CMK (cell line): ENCODE measurements at places on chromosomes 4 and X.

GRCh38 chr4:114494246-114494803 lies 104.3 kb upstream of the UGT8 start:
- no peak for DNase-seq

DNA sequence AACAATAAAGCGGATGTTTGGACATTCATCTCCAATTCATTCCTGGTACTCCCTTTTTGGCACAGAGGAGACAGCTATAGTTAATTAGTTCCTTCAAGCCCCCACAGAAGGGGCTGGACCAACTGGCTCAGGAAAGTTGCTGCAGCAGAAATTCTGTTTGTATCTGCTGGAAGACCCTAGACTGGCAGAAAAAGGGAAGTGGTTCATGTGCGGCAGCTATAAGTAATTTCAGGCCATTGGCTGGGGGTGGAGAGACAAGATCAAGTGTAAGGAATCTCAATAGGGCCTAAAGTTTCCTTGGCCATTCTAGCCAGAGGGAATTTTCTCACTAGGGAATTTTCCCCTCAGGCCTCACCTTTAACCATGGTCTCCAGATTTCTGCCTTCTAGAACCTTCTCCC lies 89.9 kb upstream of the DHX15 start:
- no peak for DNase-seq

- no peak for DNase-seq
Observed at GRCh38 chr4:158129694-158130093, 43.1 kb downstream of the GASK1B start.

- DNase-seq = no peak
Observed at GRCh38 chrX:131650637-131651410, 107.0 kb downstream of the OR13H1 start.

- DNase-seq = no peak
Observed at GRCh38 chr4:19844446-19844845, 407.3 kb upstream of the SLIT2 start.

- DNase-seq = no peak
Observed at GRCh38 chrX:19727887-19728648, 159.3 kb downstream of the SH3KBP1 start.

GRCh38 chr4:67983333-67983732 lies 20.0 kb upstream of the TMPRSS11A start:
- no peak for DNase-seq

GRCh38 chr4:87356832-87357526 lies 34.0 kb downstream of the HSD17B11 start:
- no peak for DNase-seq

- no peak for DNase-seq
Observed at GRCh38 chrX:102654696-102655095, 3.4 kb downstream of the GPRASP1 start.

DNA sequence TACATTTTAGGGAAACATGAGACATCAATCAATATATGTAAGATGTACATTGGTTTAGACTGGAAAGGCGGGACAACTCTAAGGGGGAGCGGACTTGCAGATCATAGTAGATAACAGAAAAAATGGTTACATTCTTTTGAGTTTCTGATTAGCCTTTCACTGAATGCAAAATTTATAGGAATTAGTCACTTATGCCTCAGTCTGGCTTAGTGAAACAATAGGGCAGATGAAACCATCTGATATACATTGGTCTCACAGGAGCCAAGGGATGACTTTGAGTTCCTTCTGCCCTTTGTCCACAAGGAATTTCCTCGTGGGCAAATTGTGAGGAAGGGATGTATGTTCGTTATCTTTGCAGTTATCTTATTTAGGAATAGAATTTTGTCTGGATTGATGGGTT lies 128.2 kb downstream of the ARSF start:
- no peak for DNase-seq
